ENCODE measurements at places on chromosomes 13 and 19.

DNA sequence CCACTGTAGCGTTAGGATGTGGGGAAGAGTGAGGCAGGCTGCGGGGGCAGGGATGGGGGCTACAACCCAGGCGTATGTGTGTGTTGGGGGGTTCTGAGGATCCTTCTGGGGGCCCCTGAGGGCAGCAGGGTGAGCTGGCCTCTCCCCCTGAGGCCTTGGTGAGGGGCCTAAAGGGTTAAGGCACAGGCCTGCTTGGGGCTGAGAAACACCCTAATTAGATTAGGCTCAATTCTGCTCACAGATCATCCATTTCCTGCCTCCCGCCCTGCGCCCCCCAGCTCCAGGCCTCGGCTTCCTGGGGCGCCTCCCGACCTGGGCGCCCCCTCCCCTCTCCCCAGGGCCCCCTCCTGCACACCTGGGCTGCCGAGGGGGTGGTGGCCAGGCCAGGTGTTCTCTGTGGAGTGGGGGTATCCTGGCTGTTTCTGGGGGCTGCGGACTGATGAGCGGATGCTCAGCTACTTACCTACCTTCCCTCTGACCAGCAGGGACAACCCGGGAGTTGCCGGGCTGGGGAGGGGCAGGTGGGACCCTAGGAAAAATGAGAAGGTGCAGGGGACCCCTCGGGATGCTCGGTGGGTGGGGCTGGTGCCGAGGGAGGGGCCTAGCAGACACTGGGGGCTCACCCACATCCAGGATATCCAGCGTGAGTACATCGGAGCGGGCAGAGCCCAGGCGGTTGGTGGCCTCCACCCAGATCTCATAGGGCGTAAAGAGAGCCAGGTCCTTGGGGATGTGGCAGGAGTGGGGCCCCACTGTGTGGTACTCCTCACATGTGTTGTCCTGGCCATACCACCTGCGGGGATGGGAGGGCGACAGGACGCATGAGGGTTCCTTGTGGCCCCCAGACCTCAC, 8.6 kb downstream of the CRLF1 start:
- no peak overlapping the region for H3K4me3 ChIP-seq
- DNase-seq = no peak
- H3K4me1 ChIP-seq = peaks cover 20% of the 10 kb centered on the region
- H3K27me3 ChIP-seq = peaks cover 64% of the 10 kb centered on the region

DNA sequence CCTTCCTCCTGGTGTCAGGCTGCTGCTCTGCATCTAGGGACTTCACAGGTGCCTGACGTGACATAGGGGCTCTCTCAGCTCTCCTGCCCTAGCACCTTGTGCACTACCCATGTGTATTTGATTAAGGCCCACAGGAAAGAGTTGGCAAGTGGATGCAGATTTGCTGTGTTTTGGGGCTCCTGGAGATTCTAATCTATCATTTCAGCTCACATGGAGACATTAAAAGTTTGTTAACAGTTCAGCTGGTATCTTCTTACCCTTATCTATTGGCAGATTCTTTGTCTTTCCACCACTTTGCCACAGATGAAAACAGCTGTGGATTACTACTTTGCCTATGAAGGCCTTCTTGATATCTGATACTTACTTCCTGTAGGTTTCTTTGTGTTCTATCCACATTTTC, 41.9 kb downstream of the WASF3 start:
- H3K27ac ChIP-seq = no peak overlapping the region
- H3K36me3 ChIP-seq = peaks cover 26% of the 10 kb centered on the region
- H3K4me3 ChIP-seq = no peak overlapping the region

GRCh38 chr19:519449-519865, 12.1 kb upstream of the CDC34 start:
- H3K27ac ChIP-seq = no peak overlapping the region
- peaks cover 11% of the 10 kb centered on the region for H3K4me1 ChIP-seq
- DNase-seq = no peak
- H3K4me3 ChIP-seq = no peak overlapping the region
- H3K27me3 ChIP-seq = no peaks in the 10 kb centered on the region

- no peaks in the 10 kb centered on the region for H3K27me3 ChIP-seq
- no peak for DNase-seq
- H3K27ac ChIP-seq = peak overlapping the region; percentile 45
- peaks cover 28% of the 10 kb centered on the region for H3K4me1 ChIP-seq
- no peak overlapping the region for H3K4me3 ChIP-seq
Observed at GRCh38 chr13:110329798-110330461, 22.8 kb downstream of the COL4A2 start.

DNA sequence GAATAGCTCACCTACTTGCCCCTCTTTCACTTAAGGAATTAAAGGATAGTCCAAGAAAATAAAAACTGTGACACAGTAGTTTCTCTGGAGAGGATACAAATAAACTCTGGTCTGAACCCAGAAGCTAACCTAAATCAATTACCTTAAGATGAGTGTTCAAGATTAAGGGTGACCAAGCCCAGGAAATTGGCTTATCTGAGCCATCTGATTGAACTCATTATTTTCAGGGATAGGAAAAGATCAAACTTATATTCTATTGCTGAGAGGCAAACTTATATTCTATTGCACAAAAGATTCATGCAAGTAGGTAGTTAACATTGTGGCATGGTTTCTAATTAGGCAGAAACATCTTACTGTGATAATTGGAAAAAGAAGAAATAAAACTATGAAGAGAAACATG, 175.1 kb downstream of the DCLK1 start:
- peaks cover 3% of the 10 kb centered on the region for H3K4me1 ChIP-seq
- DNase-seq = no peak
- no peak overlapping the region for H3K27ac ChIP-seq
- H3K27me3 ChIP-seq = no peaks in the 10 kb centered on the region
- no peak overlapping the region for H3K4me3 ChIP-seq

DNA sequence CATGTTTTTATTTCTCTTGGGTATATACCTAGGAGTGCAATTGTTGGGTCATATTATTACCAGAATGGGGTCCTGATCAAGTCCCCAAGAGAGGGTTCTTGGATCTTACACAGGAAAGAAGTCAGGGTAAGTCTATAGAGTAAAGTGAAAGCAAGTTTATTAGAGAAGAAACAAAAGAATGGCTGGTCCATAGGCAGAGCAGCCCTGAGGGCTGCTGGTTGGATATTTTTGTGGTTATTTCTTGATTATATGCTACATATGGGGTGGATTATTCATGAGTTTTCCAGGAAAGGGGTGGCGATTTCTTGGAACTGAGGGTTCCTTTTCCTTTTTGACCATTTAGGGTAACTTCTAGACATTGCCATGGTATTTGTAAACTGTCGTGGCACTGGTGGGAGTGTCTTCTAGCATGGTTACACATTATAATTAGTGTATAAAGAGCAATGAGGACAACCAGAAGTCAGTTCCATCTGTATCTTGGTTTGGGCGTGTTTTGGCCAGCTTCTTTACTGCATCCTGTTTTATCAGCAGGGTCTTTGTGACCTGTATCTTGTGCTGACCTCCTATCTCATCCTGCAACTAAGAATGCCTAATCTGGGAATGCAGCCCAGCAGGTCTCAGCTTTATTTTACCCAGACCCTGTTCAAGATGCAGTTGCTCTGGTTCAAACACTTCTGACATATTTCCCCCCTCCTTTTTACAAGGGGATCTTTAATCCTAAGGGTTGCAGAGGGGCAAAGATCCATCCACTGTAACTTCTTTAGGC, 41.1 kb downstream of the CEACAM1 start:
- no peaks in the 10 kb centered on the region for H3K36me3 ChIP-seq
- no peak overlapping the region for H3K27ac ChIP-seq
- peaks cover 8% of the 10 kb centered on the region for H3K4me1 ChIP-seq
- H3K4me3 ChIP-seq = no peak overlapping the region

- no peaks in the 10 kb centered on the region for H3K36me3 ChIP-seq
- H3K4me3 ChIP-seq = no peak overlapping the region
- H3K27me3 ChIP-seq = no peaks in the 10 kb centered on the region
- peaks cover 30% of the 10 kb centered on the region for H3K4me1 ChIP-seq
Observed at GRCh38 chr13:80000684-80001509, 340.0 kb downstream of the SPRY2 start.

- no peak for DNase-seq
- peaks cover 8% of the 10 kb centered on the region for H3K4me1 ChIP-seq
Observed at GRCh38 chr19:4642625-4643024, 3.3 kb downstream of the TNFAIP8L1 start.

DNA sequence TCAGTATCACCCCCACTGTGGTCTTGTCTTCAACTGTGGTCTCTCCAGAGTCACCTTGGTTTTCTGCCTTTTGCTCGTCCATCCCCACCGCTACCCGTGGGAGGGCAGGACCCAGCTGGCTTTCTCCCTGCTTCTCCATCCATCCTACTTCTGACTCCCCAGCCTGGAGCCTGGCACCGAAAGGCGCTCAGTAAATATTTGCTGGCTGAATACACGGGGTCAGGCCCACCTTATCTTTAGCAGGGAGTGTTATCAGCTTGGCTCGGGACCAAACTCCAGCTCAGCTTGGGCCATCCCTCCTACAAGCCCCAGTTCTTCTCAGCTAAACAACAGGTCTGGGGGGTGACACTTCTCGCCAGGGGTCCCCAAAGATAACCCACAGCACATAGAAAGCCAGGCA, 62.0 kb upstream of the KLF2 start:
- peak overlapping the region; percentile 97 for H3K27ac ChIP-seq
- peaks cover 19% of the 10 kb centered on the region for H3K4me1 ChIP-seq
- DNase-seq = no peak
- H3K27me3 ChIP-seq = no peaks in the 10 kb centered on the region

- H3K27ac ChIP-seq = peak overlapping the region; percentile 43
- DNase-seq = no peak
- no peaks in the 10 kb centered on the region for H3K36me3 ChIP-seq
- no peak overlapping the region for H3K4me3 ChIP-seq
- H3K4me1 ChIP-seq = peaks cover 39% of the 10 kb centered on the region
Observed at GRCh38 chr13:110263888-110264287, 43.1 kb downstream of the COL4A1 start.

GRCh38 chr13:73782450-73783449, 351.5 kb downstream of the KLF12 start:
- peak overlapping the region; percentile 70 for H3K27ac ChIP-seq
- H3K4me1 ChIP-seq = peaks cover 11% of the 10 kb centered on the region
- no peak for DNase-seq
- no peaks in the 10 kb centered on the region for H3K27me3 ChIP-seq
- peaks cover 14% of the 10 kb centered on the region for H3K36me3 ChIP-seq

- H3K36me3 ChIP-seq = peaks cover 37% of the 10 kb centered on the region
- peak overlapping the region; percentile 80 for H3K4me3 ChIP-seq
- DNase-seq = no peak
- H3K27ac ChIP-seq = no peak overlapping the region
Observed at GRCh38 chr19:2841855-2842574, 740 bp downstream of the ZNF555 start.

DNA sequence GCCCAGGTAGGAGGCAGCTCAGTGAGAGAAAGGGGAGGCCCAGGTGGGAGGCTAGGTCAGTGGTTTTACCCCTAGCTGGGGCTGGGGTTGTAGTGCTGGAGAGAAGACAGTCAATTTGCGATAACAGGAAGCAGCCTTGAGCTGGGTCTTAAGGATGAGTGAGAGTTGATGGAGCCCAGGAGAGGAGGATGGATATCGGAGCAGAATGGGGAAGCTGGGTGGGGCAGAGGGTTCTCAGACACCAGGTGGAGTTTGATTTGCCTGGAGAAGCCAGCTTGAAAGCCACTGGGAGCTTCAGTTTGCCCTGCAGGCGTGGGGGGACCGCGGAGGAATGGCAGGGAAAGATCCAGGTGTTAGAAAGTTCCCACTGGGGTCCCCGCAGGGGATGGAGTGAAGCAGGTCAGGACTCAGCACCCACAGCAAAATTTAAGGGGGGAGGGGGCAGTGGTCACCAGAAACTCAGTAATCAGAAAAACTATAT, 836 bp upstream of the CDC42EP5 start:
- H3K27me3 ChIP-seq = peaks cover 7% of the 10 kb centered on the region

- no peak overlapping the region for H3K4me3 ChIP-seq
- H3K27ac ChIP-seq = no peak overlapping the region
- no peaks in the 10 kb centered on the region for H3K27me3 ChIP-seq
- H3K4me1 ChIP-seq = peaks cover 8% of the 10 kb centered on the region
Observed at GRCh38 chr19:38703509-38703908, 40.8 kb downstream of the CAPN12 start.

DNA sequence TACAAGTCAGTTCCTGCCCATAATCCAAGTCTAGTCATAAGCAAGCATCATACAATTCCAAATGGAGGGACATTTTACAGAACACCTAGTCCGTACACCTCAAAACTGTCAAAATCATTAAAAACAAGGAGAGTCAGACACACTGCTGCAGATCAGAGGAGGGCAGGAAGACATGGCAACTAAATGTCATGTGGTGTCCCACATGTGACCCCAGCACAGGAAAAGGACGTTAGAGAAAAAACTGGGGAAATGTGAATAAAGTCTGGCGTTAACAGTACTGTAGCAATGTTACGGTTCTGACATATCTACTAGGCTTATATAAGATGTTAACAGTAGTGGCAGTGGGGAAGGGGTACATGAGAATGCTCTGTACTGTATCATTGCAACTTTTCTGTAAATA, 2.3 kb downstream of the ZSCAN5A start:
- H3K4me3 ChIP-seq = no peak overlapping the region
- DNase-seq = no peak
- H3K4me1 ChIP-seq = peaks cover 17% of the 10 kb centered on the region
- H3K27me3 ChIP-seq = no peaks in the 10 kb centered on the region
- H3K27ac ChIP-seq = no peak overlapping the region

- no peaks in the 10 kb centered on the region for H3K27me3 ChIP-seq
- no peaks in the 10 kb centered on the region for H3K36me3 ChIP-seq
- DNase-seq = no peak
- no peak overlapping the region for H3K4me3 ChIP-seq
- peaks cover 13% of the 10 kb centered on the region for H3K4me1 ChIP-seq
Observed at GRCh38 chr13:24863748-24864540, 100.0 kb downstream of the RNF17 start.

DNA sequence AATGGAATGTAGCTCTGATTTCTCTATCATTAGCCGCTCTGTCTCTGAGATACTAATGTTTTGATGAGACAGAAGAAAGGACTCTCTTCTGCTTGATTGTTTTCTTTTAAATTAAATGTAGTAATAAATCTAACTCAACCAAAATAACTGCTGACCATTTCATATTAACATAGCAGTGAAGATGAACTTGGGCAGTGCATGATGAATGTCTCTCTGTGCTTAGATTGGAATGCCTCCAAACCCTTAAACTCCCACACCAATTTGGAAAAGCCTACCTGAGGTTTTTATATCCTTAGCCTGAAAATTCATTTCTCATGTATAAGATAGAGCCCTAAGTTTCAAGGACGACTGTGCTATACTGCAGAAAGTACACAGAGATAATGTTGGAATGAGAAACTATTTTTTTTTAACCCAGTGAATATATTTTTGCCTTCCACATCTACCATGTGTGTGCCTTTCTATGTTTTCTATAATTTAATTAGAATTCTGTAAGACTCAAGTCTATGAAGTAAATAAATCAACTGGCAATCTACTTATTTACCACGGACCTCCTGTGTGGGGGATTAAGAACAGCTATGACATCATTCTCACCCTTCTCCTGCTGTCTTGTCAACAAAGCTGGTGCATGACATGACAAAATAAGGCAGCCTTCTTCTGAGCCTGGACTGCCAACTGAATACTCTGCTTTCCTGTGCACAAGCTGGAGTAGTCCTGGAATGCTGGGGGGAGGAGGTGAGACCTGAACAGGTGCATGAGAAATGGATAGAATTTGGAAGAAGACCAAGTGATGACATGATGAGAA, 155.5 kb downstream of the FGF9 start:
- peaks cover 65% of the 10 kb centered on the region for H3K4me1 ChIP-seq
- H3K4me3 ChIP-seq = no peak overlapping the region
- H3K27ac ChIP-seq = peak overlapping the region; percentile 88
- no peak for DNase-seq

GRCh38 chr13:43979492-43979891, 99.8 kb downstream of the LACC1 start:
- H3K4me3 ChIP-seq = no peak overlapping the region
- H3K27ac ChIP-seq = no peak overlapping the region
- H3K4me1 ChIP-seq = peaks cover 16% of the 10 kb centered on the region
- peaks cover 4% of the 10 kb centered on the region for H3K36me3 ChIP-seq
- peaks cover 2% of the 10 kb centered on the region for H3K27me3 ChIP-seq
